ENCODE measurements at places on chromosomes 1 and 21.

DNA sequence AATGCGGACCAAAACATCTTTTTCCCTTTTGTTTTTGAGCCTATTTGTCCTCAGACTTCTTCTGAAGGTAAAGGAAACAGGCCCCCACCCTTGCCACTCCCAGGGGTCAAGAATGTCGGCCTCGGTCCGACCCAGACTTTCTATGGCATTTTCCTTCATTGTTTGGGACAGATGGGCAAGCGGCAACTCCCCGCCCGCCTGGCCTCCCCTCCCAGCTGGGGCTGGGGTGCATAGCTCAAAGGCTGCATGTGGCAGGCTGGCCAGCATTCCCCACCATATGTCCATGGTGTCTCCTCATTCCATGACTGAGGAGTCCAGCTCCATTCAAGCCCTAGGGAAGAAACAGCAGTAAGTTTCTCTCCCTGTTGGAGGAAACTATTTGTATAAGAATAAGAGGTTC lies 29.4 kb upstream of the TSPEAR start:
- DNase-seq, result no peak

DNA sequence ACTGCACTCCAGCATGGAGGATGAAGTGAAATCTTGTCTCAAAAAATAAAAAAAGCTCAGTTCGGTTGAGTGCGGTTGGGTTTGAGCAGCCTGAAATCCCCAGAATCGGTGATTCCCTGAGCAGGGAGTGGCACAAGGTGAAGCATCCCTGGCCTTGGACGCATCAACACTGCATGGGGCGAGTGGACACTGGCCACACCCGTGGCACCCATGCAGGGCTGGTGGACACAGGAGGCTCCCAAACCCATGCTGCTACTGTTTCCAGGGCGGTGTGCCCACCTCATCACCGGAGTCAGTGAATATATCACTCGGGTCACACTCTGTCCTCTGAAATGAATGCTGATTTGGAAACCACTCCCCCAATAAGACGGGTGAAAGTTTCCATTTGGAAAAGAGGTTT lies 53.4 kb upstream of the ACTRT2 start:
- no peak for DNase-seq

DNA sequence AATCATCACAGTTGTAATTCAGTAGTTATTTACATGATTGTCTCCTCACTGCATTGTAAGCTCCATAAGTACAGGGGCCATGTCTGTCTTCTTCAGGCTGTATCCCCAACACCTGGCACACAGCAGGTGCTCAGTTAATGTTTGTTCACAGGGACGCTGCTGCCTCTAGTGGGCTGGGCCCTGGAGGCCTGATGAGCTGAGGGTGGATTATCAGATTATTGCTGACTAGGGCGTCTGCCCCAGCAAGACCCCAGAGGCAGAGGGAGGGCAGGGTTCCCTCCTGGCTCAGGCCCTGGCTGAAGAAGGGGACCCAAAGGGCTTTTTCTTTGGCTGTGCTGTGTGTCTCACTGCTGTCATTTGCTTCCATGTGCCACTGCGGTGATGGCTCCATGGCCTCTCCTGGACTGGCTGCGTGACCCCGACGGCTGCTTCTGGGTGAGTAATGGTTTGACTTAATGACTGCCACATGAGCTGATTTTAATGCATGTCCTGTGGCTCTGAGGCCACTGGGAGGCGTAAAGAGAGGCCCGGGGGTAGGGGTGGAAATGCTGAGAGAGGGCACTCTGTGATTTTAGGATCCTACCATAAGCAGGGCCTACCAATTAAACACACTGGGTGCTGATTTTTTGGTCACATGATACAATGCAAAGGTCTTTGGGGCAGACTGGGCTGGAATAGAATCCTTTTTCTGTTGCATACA lies 20.8 kb upstream of the EPB41 start:
- no peak for DNase-seq

DNA sequence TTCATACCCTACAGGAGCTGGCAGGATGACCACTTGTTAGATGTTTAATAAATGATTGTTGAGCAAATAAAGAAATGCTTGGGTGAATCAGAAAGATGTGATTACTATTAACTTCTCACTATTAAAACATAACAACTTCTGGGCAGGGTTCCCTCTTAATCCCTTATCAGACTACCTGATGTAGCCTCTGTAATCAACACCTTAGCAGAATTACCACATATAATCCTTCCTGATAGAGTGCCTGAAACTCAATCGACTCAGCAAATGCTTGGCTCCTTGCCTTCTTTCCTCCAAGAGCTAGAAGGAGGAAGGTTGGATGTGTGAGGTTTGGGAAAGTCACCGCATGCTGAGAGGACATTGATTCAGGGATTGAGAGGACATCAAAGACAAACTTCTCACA lies 34.8 kb upstream of the DSCAM start:
- DNase-seq, result no peak

GRCh38 chr1:195415584-195415983 lies 1192.7 kb downstream of the KCNT2 start:
- no peak for DNase-seq

DNA sequence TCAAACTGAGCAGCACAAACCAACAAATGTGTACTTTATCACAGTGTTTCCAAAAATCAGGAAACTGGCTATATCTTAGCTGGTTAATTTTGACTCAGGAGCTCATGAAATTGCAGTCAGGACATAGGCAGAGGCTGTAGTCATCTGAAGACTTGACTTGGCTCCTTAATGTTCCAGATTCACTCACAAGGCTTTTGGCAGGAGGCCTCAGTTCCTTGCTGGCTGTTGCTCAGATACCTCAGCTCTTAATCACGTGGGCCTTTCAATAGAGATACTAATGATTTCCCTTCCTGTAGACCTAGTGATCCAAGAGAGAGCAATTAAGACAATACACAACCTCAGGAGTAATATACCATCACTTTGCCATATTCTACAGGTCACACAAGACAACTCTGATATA lies 537.7 kb downstream of the BRINP3 start:
- peak; percentile 41 for DNase-seq

DNA sequence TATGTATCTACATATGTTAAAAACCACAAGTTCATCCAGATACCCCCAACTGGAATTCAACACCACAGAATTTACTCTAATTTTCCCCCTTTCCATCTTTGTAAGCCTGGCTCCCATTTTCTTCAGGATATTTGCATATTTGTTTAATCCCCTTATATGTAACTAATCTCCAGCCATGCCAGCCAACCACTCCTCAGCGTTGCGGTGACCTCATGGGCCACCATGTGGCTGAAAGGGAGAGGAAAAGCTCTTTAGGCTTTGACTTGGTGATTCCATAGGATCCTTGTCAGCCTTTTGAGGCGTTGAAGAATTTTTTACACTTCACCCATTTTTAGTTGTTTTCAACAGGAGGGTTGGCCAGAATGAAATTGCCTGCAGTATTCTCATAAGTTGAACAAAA lies 10.0 kb downstream of the CLDN19 start:
- no peak for DNase-seq

DNA sequence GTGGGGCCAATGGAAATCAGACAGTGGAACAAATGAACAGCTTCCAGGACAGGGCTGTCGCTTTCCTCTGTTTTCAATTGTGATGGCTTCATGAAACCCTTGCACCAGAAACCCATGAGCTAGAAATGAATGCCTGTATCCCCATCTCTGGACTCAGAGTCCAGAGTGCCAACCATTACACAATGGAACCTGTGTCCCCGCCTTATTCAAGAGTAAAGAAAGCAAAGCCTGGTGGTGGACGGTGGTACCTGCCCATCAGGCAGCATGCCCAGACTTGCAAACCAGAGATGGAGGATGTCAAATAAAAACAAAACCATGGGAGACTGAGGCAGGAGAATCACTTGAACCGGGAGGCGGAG lies 4.4 kb upstream of the CAPN2 start:
- no peak for DNase-seq

DNA sequence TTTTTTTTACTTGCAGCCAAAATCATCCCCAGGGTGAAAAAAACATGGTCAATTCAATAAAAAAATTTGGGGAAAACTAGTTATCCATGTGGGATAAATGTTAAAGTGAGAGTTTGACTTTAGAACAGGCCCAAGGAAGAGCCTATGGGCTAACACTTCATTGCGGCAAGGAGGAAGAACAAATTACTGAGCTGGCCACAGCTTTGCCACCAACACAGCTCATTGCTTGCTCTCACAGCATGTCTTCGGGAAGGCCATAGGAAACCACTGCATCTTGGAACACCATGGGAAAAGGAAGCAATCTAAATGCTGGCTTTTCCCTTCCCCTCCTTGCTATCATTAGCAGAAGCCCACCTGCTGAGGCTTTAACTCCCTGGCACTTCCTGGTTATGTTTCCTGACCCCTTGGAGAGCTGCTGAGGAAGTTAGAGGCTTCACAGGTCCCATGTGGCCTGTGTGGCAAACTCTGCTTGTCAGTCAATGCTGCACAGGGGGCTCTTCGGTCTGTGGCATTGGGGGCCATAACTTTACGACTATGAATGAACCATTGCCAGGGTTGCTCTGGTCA lies 86.0 kb downstream of the SLC25A24 start:
- no peak for DNase-seq

- no peak for DNase-seq
Observed at GRCh38 chr1:80987106-80987505, 813.6 kb upstream of the ADGRL2 start.

DNA sequence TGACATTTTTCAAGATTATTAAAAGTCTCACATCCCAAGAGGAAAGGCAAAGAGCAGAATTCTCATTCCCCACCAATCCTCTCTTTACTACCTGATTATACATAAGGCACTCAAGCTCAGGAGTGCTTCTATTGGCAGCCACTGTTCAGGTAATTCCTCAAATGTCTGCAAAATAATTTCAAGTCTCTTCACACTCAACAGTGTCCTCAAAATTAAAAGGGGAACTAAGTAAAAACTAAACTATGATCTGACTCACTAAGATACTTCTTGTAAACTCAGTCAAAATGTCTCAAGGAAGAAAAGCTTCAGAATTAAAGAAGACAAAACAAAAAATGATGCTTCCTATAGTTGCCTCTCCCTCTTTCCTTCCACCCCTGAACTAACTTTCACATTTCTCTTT lies 135.6 kb downstream of the GPATCH2 start:
- no peak for DNase-seq

DNA sequence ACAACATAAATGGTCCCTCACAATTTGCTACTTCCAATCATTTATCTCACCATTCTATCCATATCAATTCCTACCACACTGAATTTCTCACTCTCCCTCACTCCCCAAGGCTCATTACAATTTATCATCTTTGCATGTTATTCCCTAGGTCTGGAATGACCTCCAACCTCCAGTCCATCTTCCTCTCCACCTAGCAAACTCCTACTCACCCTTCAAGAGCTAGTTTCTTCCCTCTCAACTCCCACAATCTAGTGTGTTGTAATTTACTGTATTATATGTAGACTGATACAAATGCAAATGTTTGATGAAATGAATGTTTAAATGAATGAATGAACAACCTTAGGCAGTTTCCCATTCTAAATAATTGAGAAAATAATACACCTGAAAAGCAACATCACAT lies 3.6 kb downstream of the TUT4 start:
- no peak for DNase-seq

DNA sequence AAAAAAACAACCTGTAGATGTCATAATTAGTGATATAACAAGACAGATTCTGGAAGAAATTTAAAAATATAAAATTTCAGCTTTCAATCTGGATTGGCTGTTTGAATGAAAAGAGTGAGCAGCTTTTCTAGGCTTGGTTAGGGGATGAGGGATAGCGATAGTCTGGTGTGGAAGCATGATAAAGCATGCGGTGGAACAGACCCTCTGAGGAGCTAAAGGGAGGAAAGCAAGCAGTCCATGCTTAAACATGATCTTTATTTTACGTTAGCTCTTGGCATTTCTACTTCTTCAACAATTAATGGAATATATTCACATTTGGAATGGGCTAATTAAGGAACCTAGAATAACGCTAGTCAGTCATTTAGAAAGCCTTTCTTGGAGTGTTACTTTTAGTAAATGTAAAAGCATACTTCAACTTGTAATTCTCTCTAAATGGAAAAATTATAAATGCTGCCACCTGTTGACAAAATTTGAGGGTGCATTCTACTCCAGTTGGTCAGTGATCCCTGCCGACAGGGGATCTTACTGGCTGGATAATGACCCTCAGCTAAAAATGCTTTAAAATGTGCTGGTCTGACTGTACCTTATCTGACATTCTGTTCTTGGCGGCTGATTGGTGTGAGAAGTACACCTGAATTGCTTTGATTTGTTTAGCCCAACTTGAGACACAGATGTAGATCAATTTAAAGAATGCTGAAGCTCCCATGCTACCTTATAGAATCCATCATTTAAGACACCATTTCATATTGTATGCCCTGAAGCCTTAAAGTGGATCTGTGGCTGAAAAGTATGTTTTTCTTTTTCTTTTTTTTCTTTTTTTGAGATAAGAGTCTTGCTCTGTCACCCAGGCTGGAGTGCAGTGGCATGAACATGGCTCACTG lies 61.2 kb downstream of the AK4 start:
- no peak for DNase-seq

- DNase-seq, result no peak
Observed at GRCh38 chr1:119869995-119870394, 26.3 kb downstream of the ADAM30 start.

DNA sequence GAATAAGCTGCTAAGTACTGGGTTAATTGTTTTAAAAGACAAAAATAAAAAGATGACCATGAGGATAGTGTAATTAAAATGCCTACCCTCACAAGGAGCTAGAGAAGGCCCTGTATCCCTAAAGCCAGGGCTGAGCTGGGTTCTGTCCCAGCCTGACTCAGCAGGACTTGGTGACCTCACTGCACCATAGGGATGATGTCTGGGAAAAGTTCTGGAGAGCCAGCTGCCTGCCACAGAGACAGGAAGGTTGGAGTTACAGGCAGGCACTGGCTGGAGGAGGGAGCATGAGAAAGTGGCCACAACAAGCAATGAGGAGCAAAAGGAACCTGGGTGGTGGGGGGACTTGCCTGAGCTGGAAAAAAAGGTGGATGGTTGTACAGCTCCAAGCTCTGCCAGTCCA lies 5.7 kb upstream of the TNR start:
- no peak for DNase-seq

DNA sequence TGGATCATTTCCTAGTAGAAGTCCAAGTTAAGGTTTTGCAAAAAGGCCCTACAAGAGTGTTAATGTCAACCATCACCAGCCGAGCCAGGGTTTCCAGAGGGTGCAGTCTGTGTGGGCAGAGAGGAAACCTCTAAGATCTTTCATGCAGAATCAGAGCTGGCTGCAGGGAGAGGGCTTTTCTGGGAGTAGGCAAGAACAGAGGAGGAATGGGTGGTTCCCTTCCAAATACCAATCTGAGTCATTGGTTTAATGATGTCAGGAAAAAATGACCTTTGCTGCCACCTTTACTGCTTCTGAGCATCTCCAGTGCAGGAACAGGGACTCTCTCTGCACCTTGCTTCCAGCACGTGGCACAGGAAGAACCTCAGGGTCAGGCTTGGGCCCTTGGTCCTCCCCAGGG lies 73.8 kb downstream of the TNR start:
- no peak for DNase-seq

Data from skeletal muscle cell (primary cell).